Activated T-cell treated with anti-CD3 and anti-CD28 coated beads, Interleukin-2, amount 50 U/mL, for 24 hours (primary cell): ENCODE measurements at places on chromosomes 2 and 18.

GRCh38 chr2:36355890-36356297 lies 316 bp downstream of the CRIM1 start:
- no peak for DNase-seq

DNA sequence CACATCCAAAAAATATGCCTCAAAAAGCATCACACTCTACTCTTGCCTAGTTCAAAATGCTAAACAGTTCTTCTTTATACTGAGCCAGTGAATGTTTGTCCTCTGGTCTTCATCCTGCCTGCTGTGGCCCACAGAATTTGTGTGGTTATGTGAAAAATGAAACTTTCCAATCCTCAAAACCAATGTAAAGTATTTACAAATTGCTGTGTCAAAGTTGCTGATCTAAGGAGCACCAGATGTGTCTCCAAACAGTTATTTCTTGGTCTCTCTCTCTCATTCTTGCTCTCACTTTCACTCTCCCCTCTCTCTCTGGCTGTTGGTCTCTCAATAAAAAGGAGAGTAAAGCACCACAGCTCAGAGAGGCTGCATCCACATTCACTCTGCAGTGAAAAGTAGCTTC lies 23.0 kb downstream of the EPHA4 start:
- DNase-seq: no peak

DNA sequence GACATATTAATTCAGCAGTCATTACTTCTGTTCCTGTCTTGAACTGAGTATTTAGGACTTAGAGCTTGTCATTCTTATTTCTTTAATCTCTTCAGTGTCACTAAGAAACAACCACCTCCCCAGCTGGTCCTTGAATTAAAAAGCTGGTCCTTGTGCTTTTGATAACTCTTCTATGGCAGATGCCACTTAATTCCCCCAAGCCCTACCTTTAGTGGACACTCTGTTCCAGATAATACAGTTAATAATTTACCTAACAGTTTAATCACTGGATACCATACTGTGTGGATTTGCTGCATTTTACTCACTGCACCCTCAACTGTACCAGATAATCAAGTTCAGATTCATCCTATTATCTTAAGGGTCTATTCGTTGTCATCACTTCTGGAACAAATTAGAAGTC lies 73.1 kb downstream of the SKA1 start:
- no peak for DNase-seq

GRCh38 chr2:134438371-134438770 lies 184.5 kb downstream of the MGAT5 start:
- no peak for DNase-seq
